Chondrocyte (in vitro differentiated cells): ENCODE measurements at places on chromosomes 12 and 14.

GRCh38 chr14:23538785-23539184 is 12.8 kb downstream of the ZFHX2 start:
- DNase-seq = no peak

DNA sequence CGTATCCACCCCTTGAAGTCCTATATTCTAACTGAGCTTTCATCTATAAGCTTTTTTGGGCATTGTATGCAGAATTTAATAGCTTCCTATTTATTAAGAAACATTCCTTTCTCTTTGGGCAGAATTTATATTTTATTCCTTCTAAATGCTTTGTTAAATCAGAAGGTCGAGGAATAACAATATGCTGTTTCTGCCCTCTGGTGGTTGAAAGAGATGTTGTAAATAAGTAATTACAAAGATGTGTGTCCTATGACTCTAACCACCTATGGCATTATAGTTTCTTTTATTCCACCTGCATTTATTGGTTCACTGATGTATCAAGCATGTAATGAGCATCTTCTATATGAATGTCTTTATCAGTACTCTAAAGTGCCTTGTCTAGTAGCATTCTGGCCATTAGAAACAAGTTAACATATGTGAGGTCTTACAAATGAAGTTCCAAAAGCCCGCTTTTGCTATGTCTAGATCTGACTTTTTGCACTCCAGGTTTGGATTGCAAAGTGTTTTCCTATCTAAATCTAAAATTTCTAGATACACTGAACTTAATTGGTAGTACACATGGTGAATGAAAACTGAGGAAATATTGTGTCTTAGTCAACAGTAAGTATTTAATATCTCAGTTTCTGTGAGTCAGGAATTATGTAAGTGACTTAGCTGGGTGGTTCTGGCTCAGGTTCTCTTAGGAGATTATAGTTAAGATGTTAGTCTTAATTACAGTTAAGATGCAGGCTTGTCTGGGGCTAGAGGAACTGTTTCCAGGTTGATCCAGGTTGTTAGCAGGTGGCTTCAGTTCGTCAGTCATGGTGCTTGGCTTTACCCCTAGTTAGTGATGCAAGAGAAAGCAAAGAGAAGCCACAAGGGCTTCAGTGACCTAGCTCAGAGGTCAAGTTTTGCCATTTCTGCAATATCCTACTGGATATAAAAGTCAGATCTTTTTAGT is 57.5 kb downstream of the PLEKHA5 start:
- DNase-seq = no peak

GRCh38 chr14:51041883-51042282 is 53.0 kb downstream of the TRIM9 start:
- no peak for DNase-seq

- no peak for DNase-seq
Measured at GRCh38 chr12:23600919-23601318, 348.6 kb downstream of the SOX5 start.

DNA sequence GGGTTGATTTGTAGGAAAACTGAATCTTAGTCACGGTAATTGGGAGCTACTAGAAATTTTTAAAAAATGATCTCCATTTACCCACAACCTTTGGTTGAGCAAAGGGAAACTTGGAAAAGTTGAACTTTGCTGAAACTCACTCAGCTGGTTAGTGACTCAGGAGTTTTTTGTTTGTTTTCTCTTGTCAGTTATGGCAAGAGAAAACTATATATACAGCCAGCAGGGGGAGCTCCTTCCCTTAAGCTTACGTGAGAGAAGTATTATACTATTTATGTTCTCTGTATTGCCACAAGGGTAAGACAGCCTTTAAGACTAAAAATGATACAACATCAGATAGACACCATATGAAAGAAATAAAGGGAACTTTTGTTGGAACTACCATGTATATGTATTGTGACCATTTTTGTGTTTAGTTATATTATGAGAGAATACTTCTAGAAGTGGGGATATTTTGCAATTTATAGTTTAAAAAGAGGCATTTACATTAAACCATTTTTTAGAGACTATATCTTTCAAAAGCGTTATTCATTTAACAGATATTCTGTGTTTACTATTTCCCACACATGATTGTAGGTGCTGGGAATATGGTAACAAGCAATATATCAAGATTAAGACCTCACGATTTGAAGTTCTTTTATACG is 28.1 kb upstream of the TBC1D30 start:
- DNase-seq = no peak

DNA sequence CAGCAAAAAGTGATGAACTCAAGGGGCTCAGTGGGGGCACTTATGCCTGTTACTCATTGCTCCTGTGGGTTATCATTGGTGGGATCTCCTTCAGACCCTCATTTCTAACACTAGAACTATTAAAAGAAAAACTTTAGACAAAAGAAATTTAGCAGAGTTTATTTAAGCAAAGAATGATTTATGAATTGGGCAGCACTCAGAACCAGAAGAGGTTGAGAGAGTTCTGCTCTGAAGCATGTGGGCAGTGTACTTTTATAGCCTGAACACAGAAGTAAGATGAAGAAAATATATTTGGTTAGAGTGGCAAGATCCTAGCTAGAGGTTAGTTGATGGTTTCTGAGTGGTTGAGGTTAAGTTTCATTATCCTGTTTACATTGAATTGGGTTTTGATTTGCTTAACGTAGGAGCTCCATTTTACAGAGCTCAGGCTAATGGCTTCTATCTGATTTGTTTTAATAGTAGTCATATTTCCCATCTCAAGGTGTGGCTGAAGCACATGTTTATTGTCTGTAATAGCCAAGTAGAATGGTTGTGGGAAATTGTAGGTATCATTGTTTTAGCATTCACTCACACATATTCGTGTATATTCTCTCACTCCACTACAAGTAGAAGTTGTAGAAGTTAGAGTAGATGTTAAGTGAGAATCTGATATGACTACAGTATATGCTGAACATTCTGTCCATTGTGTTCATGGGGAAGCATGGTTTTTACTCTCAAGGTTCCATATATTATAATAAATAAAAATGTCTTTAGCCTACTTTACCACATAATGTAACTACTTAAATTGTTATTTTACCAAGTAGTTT is 27.6 kb downstream of the LEMD3 start:
- no peak for DNase-seq

- no peak for DNase-seq
Measured at GRCh38 chr14:48598458-48598857, 923.1 kb upstream of the MDGA2 start.

DNA sequence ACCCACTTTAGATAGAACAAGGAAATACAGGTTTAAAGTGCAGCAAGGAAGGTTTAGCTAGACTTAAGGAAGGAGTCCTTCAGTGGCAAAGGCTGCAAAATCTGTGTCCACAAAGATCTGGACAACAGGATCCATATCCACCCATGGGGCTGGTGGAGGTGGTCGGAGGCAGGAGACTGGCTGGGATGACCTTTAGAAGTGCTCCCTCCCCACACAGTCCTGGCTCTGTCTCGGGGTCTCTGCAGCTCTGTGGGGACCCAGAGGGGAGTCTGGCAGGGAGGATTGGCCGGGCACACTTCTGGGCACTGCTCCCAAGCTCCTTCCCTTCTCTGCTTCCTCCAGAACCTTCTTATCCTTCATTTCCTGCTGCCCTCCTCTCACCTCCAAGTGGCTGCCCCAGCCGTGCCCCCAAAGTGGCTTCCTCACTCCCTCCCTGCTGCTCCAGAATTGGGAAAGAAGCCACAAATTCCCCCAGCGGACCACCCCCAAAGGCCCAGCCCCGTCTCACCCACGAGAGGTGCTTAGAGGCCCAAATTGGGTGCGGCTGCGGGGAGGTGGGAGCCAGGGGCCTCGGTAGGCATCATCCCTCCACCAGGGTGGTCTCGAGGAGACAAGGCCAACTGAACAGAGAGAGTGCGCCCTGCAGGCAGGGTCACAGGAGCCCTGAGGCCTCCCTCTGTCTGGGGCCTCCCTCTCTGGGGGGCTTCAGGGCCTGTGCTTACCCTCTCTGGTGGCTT is 21.9 kb upstream of the PGF start:
- no peak for DNase-seq

- no peak for DNase-seq
Measured at GRCh38 chr14:93734086-93734822, 54.0 kb downstream of the PRIMA1 start.

DNA sequence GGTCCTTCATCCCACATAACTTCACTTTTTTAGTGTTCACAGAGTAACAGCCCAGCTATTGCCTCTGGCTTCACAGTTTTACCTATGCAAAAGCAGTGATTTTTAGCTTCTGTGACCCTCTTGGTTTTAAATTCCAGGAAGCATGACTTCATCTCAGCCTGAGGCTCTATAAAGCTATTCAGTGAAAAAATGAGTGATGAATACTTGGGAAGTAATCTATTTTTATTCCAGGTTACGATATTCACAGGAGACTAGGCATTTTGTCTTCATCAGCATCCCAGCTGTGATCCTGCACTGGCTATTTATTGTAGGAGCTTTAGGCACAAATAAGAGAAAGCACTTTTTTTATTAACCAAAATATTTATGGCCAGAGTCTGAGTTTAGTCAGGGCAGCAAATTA is 164.8 kb downstream of the SNAPC1 start:
- DNase-seq = no peak

- no peak for DNase-seq
Measured at GRCh38 chr12:127293507-127294310, 973.3 kb upstream of the TMEM132C start.

DNA sequence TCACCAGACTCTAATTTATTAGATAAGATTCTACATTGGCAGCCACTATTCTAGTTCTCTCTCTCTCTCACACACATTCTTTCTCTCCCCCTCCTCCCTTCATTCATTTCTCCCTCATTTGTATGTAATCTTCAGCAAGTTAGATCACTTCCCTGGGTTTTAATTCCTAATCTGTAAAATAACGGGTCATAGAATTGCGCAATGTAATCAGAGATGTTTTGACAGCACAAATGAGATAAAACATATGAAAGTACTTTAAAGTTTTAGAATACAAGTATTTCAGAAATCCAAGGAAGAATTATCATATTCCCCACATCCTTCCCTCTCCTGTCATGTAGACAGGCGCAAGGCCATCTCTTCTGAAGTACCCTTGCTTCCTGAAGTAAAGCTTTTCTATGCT is 21.7 kb downstream of the STYK1 start:
- no peak for DNase-seq

DNA sequence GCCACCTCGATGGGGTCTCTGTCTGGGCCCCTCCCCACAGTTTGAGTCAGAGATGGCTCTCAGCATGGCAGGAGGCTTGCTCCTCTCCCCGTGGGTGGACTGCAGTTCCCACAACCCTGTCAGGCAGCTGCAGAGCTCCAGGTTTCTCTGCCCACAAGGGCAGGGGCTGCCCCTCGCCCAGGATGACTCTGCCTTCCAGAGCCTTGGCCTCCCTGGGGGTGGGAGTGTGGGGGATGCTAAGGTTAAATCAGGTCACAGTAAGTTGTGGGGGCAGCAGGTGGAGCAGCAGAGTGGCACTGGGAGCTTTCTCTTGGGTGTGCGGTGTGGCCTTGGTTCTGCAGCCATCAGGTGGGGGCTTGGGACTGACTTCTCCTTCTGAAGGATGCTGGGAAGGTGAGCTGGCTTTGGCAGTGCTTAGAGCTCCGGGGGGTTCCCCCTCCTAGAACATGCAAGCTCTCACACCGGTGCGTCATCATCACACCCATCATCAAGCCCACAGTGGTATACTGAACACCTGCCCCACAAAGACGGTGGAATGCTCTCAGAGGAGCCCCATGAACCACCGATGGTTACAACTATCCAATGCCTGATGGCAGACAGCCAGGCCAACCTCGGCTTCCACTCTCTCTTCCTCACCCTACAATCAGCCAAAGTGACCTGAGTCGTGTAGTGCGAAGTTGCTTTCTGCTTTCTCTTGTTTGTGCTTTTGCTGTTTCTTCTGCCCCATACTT is 39.7 kb downstream of the ERH start:
- DNase-seq = no peak

GRCh38 chr12:46958599-46959290 is 120.7 kb upstream of the PCED1B start:
- DNase-seq = no peak

GRCh38 chr12:107529991-107530390 is 155.6 kb upstream of the PWP1 start:
- no peak for DNase-seq

DNA sequence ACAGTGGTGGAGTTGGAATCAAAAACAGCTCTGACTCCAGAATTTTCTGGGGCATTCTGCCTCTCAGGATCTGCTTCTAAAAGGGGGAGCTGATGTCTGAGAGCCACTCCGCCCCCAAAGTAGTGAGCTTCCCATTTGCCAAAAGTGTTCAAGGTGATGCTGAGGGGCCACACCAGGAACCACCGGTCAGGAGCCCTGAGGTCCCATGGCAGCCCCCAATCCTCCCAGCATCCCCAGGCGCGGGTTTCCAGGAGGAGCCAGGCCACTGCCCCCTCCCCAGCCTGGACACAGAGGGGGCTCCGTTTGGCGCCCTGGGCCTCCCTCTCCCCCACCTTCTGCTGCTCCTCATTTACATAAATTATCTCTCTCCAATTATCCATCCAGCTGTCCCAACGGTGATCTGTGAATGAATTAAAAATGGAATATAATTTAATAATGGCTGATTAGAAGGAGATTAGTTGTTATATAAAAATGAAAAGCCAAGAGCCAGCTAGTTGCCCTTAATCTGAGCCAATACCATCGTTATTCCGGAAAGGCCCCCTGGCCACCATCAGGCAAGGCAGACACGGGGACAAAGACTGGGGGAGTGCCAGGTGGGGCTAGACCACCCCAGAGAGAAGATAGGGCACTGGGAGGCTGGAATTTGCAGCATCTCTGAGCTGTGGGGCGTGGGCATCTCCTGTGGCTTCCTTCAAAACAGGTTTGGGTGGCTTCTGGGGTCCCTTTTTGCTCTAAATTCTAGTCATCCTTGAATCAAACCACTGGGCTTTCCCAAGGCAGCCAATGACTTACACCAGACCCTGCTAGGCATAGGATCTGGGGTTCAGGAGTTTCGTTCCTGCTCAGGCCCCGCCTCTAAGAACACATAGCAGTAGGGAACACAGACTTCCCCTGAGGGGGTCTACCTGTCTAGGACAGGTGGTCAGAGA is 19.7 kb upstream of the VSX2 start:
- no peak for DNase-seq

- no peak for DNase-seq
Measured at GRCh38 chr12:71947645-71948105, 9.0 kb downstream of the TPH2 start.

- DNase-seq = no peak
Measured at GRCh38 chr12:112705037-112705632, 86.4 kb upstream of the RPH3A start.

DNA sequence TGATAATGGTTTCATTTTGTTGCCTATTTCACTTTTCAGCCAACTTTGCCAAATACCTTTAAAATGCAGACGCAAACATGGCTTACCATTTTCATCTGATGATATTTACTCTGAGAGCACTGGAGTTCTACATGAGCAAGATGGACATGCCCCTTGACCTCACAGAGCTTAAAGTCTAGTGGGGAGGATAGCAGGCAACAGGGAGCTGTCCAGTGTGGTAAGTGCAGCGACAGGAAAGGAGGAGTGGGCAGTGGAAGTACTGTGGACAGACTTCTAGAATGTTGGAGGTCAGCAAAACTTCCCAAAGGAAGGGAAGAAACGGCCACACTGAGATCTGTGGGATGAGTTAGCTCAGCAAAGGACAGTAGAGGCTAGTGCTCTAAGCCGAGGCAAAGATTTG is 25.3 kb downstream of the LRIG3 start:
- no peak for DNase-seq
